ENCODE measurements at places on chromosomes 4 and X. TPM values are rescaled to one million over a fixed set of nuclear protein-coding genes. Genes with fewer than 3 reads are reported as not detected.

DNA sequence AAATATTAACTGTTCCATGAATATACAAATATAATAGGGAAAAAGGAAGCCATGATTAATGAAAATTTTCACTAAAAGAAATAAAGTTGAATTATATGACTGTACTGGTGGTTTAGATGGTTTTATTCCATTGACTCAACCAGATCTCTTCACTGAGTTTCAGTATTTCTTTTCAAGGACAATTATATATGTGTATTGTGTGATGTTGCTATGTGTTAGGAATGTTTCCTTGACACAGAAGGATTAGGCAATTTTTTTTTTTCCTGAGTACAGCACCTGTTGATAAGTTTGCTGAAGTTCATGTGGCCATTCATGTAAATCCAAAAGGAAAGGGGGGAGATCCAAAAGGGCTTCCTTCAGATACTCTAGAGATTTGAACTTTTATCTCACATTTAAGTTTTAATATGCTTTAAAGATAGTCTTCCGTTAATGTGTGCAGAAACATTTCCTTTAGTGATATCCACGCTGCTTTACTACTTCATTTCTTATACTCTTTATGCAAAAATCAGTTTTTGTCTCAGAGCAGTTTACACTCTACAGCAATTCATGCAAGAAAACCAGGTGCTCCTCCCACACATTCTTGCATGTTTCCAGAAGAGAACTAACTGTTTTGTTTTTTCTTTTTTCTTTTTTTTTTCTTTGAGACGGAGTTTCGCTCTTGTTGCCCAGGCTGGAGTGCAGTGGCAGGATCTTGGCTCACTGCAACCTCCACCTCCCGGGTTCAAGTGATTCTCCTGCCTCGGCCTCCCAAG lies 249.1 kb downstream of the RPA4 start:
- H3K4me3 ChIP-seq = no peak overlapping the region
- no peak overlapping the region for H3K27ac ChIP-seq
- no peaks in the 10 kb centered on the region for H3K27me3 ChIP-seq
- DNase-seq = no peak

GRCh38 chrX:134658760-134659023 lies 421 bp upstream of the PLAC1 start:
- H3K36me3 ChIP-seq = no peaks in the 10 kb centered on the region
- DNase-seq = no peak
- H3K27ac ChIP-seq = no peak overlapping the region
- H3K27me3 ChIP-seq = no peaks in the 10 kb centered on the region
- H3K4me3 ChIP-seq = no peak overlapping the region

DNA sequence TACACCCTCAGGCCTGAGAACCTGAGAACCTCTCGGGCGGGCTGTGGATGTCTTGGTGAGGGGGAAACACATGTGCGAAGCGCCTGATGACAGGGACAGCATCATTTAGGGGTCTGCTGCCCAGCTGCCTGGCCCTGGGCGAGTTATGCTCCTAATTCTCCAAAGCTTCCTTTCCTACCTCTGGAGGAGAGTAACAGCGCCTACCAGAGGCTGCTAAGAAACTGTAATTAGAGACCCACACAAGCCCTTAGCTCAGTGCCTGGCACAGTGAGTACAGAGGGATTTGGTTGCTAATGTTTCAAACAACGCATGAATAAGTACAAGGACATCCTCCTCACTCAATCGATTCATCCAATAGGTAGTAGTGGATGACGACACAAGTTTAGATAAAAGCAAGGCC lies 40.4 kb downstream of the BCOR start:
- peaks cover 72% of the 10 kb centered on the region for H3K36me3 ChIP-seq
- no peaks in the 10 kb centered on the region for H3K27me3 ChIP-seq
- H3K4me1 ChIP-seq = peaks cover 9% of the 10 kb centered on the region
- H3K27ac ChIP-seq = no peak overlapping the region

DNA sequence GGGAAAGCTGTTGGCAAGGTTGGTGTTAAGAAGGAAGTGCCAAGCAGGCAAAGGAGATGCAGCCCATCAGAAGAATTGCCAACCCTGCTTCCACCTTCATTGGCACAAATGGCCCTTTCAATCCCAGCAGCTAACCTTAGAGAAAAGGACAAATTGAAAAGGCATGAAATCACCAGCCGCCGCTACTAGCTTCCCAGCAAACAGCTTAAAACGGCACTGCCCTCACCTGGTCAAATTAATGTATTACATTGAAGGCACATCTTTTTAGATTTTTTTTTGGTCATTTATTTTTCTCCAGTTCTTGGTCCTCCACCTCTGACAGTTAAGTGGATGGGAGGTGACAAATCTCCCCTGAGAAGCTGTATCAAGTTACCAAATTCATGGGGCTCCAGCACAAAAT lies 51.0 kb upstream of the NHSL2 start:
- no peak for DNase-seq
- no peaks in the 10 kb centered on the region for H3K27me3 ChIP-seq
- H3K27ac ChIP-seq = no peak overlapping the region
- no peaks in the 10 kb centered on the region for H3K4me1 ChIP-seq
- H3K36me3 ChIP-seq = no peaks in the 10 kb centered on the region

DNA sequence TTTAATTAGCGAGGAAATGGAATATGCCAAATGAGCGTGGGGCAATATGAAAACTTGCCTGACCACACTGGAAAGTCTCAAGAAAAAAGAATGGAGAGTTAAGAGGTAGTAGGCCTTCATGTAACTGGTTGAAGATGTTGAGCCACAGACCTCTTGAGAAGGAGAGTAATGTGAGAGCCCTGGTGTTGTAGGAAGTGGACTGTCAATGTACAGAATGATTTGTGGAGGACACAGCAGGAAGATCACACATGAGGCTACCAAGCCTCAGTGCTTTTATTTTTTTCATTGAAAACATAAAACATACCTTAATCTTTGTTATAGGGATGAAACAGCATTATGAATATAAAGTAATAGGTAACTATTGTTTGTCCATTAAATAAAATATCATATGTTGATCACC lies 331.6 kb downstream of the UNC5C start:
- H3K4me3 ChIP-seq = no peak overlapping the region
- H3K36me3 ChIP-seq = no peaks in the 10 kb centered on the region
- no peaks in the 10 kb centered on the region for H3K27me3 ChIP-seq
- no peaks in the 10 kb centered on the region for H3K4me1 ChIP-seq
- H3K27ac ChIP-seq = no peak overlapping the region

GRCh38 chr4:39435659-39436563 lies 22.8 kb downstream of the RPL9 start:
- H3K4me3 ChIP-seq = no peak overlapping the region
- H3K27me3 ChIP-seq = no peaks in the 10 kb centered on the region
- no peak for DNase-seq
- H3K27ac ChIP-seq = no peak overlapping the region
- no peaks in the 10 kb centered on the region for H3K36me3 ChIP-seq
- H3K4me1 ChIP-seq = no peaks in the 10 kb centered on the region

DNA sequence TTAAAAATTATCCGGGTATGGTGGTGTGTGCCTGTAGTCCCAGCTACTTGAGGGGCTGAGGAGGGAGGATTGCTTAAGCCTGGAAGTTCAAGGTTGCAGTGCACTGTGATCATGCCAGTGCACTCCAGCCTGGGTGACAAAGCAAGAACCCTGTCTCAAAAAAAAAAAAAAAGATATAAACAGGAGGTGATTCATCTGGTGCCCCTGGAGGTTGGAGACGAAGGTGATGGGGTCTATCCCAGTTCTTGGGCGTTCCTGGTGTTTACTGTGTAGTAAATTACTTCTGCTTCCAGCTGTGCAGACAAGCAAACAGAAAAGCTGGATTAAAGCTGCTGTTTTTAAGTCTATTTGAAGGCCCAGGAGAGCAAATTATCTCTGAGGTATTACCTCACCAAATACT lies 19.9 kb downstream of the GPKOW start:
- H3K27ac ChIP-seq = no peak overlapping the region
- no peaks in the 10 kb centered on the region for H3K36me3 ChIP-seq
- no peak for DNase-seq
- H3K4me1 ChIP-seq = peaks cover 4% of the 10 kb centered on the region
- no peaks in the 10 kb centered on the region for H3K27me3 ChIP-seq
- H3K4me3 ChIP-seq = no peak overlapping the region

Gene AMTN
- not detected for total RNA-seq

Gene PRSS48
- total RNA-seq = not detected

Gene GLOD5
- not detected for total RNA-seq

Gene SH3TC1
- total RNA-seq = 4.3 TPM
